ENCODE measurements at places on chromosomes 16 and 17.

DNA sequence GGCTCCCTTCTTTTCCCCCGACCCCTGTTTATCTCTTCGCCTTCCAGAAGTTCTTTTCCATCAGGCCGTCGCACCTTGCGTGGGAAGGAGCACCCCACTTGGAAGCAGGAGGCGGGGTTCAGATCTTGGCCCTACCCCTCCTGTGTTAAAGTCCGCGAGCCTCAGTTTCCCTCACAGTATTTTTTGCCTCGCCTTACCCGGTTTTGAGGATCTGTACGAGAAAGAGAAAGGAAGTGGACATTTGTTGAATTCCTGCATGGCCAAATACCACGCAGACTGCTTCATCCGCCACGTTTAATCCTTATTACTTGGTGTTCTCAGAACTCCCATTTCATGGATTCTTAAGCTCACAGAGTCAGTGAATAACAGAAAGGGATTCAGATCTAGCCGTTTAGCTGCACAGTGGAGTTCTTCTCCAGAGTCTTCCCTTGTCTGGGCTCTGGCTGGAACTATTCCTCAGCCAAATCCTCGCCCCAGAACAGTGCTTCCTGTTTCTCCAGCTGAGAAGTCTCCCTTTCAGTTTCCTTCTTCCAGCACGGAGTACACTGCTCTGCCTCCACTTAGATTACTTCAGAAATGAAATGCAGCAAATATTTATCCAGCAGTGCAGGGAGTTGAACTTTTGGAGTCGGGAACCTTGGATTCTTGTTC, 590 bp downstream of the TMEM219 start:
- no peak for DNase-seq

DNA sequence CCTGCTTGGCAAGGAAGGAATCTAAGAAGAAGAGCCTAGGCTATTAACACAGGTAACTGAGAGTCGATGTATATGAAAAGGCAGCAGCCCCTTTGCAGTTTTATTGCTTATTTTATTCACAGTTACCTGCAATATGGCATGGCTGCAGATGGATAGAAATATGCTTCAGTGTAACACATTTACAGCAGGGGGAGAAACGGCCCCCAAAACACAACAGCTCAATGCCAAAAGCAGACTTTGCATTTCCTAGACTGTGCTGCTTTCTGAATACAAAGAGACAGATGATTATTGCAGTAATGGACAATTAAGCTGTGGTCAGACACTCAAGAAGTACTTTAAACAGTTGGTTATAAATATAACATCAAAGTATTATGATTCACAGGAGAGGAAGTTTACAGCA, 108.0 kb upstream of the CDH13 start:
- DNase-seq, result no peak

DNA sequence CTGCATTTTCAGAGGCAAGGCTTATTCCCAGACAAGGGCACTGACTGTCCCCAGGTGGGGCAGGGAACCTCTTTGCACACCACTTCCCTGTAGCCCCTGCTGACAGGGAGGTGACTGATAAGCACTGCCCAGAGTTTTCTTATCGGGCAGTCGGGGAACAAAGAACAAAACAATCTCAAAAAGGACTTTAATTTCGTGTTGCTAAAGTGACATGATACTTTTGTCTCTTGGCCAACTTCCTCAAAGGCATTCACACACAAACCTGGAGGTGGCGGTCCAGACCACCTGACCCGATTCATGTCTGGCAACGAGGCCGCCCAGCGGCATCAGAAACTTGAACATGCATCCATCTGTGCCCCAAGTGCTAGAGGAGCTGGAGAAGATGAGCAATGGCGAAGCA, 28.9 kb downstream of the ZDHHC7 start:
- DNase-seq, result no peak

GRCh38 chr16:63745456-63745855, 1376.4 kb downstream of the CDH11 start:
- DNase-seq, result no peak

GRCh38 chr16:9849697-9850245, 332.5 kb downstream of the GRIN2A start:
- DNase-seq, result no peak

DNA sequence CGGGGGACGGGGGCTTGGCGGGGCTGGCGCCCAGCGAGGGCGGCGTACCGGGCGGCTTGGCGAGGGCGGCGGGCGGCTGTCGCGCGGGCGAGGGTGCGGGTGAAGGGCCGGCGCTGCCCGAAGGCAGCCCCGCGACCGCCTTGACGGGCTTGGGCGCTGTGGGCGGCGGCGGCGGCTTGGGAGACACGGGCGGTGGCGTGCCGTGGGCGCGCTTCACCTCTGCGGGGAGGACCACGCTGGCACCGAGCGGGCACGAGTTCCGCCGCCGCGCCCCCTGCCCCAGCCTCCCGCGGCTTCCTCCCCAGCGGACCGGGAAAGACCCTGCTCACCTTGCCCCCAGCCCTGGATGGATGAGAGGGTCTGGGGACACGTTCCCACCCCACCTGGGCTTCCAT, 17.3 kb downstream of the CASKIN1 start:
- DNase-seq, result no peak

DNA sequence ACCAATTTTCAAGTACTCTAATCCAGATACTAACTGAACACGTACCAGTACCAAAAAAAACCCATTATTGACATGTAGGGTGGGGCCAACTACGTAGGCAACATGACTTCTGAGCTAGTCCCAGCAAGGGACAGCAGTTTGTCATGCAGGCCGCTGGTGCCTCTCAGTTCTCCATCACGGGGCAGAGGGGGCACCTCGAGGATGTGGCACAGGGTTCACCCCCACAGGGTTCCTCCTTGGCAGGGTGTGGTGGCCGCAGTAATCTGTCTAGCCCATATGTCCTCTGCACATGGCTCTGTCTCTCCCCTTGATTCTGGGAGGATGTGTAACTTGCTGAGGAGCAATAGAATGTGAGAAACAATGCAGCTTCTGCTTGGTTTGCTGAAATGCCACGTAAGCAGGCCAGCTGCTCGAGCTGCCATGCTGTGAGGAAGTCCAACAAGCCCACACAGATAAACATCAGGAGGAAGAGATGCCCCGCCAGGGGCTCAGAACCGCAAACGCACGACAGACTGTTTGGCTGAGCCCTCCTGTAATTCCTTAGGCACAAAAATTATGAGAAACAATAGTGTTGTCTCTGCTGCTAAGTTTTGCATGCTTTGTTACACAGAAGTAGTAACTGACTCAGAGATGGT, 62.4 kb downstream of the NT5M start:
- no peak for DNase-seq

- no peak for DNase-seq
Measured at GRCh38 chr16:85585711-85586110, 27.4 kb upstream of the GSE1 start.

- DNase-seq, result no peak
Measured at GRCh38 chr17:78882540-78883088, 20.4 kb downstream of the CEP295NL start.

GRCh38 chr17:8837563-8838075, 29.9 kb downstream of the PIK3R6 start:
- DNase-seq, result no peak

GRCh38 chr16:89375686-89376085, 114.7 kb downstream of the ANKRD11 start:
- no peak for DNase-seq

DNA sequence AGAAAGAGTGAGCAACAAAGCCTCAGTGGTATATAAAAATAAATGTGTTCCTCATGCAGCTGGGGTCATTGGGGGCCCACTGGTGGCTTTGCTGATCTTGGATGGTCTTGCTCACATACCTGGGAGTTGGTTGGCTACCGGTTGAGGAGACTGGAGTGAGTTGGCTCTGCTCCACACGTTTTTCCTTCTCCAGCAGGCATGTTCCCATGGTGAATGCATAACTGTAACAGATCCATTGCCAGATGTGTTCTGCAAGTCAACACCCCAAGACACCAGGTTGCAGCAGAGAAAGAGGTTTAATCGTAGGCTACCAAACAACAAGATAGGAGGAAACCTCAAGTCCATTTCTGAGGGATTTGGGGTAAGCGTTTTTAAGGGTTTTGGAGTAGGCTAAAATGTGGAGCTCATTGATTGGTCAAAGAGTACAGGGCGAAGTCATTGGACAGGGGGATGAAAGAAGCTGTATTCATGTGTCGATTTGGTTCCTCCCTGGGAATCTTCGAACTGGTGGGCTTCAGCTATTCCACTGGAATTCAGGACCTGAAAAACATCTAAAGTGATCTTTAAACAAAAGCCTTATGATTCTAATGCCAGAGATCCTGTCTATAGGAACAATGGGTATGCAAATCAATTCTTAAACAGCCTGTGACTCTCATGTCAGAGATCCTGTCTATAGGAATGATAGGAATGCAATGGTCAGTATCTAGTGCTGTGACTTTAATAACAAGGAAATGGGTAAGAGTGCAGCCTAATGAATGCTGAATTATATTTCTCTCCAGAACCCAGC, 467.5 kb upstream of the C16orf82 start:
- no peak for DNase-seq

DNA sequence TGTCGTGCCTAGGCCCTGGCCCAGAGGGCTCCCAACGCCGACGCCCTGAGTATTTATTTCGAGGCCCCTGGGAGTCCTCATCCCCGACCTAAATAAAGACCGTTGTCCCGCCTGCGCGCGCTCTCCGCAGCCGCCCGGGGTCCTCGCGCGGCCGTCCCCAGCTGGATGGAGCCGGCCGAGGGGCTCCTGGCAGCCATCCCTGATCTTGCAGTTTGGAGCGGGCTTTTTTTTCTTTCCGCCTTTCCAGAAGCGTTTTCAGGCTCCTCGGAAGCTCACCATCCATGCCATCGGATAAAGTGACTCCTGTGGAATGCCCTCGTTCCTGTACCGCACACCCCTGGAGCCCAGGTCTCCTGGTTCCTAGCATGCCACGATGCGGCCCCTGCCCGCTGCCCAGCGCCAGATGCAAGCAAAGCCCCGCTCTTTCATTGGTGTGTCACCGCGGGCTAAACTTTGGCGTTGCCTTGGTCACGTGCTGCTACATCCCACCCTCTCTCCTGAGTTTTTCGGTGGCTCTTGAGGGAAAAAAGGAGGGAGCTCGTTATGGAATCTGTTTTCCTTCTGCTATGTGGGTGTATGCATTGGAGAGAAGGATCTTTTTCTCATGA, 716 bp downstream of the TMEM94 start:
- DNase-seq, result no peak

DNA sequence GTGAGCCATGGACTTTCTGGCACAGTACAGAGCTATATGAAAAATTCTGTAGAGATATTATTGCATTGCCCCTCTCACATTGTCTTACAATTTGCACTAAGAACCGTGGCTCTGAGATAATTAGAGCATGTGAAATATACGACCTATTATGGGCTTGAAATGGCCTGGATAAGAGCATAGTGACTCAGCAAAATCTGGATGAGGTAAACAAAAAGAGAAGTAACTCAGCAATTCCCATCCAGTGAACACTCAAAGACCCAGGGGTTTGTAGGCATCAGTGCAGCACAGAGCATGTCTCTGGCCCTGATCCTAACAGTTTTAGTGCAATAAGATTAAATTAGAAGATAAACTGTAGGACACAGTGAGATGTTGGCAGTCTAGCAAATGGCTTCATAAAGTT, 317.2 kb upstream of the MYOCD start:
- DNase-seq, result no peak

- no peak for DNase-seq
Measured at GRCh38 chr16:19680881-19681340, 37.1 kb downstream of the KNOP1 start.
